ENCODE measurements at places on chromosomes 13 and 19. TPM values are rescaled to one million over a fixed set of nuclear protein-coding genes. Genes with fewer than 3 reads are reported as not detected.
A peak's percentile ranks its signal among the peaks of the same experiment; 100 is the strongest.

DNA sequence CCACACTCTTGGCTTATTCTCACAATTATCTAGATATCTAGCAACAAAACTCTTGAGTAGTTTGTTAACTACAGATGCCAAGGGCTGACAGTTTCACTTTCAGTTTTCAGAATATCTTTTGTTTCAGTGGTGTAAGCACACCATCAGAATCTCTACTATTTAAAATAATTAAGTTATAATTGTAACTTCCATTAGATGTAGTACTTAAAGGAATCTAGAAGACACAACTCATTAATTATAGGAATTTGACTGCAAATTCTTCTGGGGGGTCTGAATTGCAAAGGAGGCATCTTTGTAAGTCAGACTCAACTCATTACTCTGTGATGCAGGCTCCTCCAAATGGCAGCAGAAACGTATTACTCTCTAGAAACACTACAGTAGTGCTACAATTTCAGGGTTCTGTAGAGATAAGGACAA is 44.9 kb upstream of the USPL1 start:
- no peak for DNase-seq

DNA sequence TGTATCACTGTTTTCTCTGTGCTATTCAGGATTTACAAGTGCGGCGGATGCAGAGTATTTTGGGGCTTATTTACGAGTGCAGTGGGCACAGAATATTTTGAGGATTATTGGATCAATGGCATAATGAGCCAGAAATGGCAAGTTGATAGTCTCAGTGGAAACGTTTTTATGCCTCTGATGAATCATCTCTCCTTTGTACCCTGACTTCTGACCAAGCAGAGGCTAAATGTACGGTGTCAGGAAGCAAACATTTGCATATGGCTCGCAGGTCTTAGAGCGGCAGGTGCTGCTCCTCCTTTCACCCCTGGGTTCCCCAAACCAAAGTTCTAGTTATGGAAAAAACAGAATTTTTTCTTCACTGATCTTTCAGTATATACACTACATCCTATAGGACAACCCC is 94.5 kb downstream of the LIG4 start:
- DNase-seq: no peak

DNA sequence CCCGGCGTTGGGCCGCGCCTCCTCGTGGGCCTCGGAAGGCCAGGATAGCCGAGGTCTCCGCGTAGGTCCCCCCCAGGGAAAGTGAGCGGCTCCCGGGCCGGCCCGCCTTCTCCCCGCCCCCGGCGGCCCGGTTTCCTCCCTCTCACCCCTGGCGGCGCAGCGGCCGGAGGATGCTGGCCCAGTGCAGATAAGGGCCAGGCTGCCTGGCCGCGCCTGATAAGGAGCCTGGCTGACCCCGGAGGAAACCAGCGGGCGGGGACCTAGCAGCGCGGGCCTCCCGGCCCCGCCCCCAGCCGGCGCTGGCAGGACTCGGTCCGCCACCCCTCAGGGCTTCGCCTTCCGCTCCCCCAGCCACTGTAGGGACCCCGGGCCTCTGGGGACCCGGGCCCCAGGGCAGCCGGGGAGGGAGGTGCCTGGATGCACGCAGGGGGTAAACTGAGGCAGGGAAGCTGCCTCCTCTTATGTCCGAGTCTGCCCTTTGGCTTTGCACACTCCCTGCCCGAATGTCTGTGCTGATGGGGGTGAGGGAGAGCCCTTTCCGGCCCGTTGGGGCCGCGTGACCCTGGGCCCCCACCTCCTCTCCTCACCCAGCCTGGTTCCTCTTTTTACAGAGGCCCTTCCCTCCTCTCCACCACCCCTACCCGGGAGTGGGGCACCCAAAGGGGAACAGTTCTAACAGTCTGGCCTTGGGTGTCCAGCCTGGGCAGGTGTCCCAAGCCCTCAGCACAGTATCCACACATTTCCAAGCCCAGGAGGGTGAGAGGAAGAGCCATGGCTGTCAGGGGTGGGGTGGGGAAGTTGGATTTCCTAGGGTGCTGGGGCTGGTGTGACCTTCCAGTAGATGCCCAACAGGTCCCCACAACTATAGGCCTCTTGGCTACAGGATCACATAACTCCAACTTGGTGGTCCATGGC is at the start of gene LYL1:
Gene LYL1 (minus strand): TSS at position 193 of the 915 bp plus-strand sequence. CDS start 1,687 bp downstream, outside the sequence.
- DNase-seq: peak; percentile 88

DNA sequence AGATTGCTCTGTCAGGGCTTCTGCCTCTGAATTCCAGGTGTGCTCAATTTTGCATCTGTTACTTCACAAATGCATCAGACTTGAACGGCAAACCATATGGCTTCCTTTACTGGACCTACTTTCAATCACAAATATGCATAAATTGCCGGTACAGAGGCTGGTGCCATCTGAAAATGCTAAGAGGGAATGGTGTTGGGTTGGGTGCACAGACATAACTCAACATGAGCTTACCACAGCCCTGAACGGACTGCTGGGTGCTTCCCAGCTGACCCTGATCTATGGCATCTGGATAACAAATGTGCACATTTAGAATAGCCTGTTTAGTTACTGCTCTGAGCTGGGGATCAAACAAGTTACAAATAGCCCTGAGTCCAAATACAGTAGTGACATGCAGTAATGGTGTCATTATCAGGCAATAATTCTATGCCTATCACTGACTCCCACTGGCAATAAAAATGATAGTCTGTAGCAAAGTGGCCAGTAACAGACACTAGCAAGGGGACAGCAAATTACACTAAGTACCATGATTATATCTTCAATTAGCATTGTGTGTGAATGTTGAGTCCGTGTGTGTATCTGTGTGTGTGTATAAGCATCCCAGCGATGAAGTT is 927.3 kb downstream of the DIAPH3 start:
- no peak for DNase-seq

- no peak for DNase-seq
Measured at GRCh38 chr13:22047785-22048104, 376.9 kb downstream of the FGF9 start.

- no peak for DNase-seq
Measured at GRCh38 chr19:10976131-10976892, 15.5 kb downstream of the SMARCA4 start.

- DNase-seq: no peak
Measured at GRCh38 chr19:14166999-14167575, 30.7 kb upstream of the ASF1B start.

DNA sequence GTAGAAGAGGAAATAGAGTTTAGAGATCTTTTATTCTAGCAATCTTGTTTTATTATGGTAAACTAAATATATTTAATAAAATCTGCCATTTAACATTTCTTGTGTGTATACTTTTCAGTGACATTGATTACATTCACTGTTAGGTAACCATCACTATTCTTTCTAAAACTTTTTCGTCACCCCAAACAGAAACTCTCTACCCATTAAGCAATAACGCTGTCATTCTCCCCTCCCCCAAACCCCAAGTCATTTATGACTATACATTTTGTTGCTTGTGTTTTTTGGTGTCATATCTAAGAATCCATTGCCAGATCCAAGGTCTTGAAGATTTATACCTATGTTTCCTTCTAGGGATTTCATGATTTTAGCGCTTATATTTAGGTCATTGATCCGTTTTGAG is 10.6 kb downstream of the URI1 start:
- DNase-seq: no peak

- DNase-seq: no peak
Measured at GRCh38 chr13:75694722-75695121, 58.6 kb downstream of the LMO7 start.

GRCh38 chr13:19052180-19052579 is 129.4 kb downstream of the TUBA3C start:
- no peak for DNase-seq

The ARL11 gene
- total RNA-seq: 0.43 TPM

The F10 gene
- 15.8 TPM for total RNA-seq

The CNFN gene
- total RNA-seq: not detected

The LRRC4B gene
- total RNA-seq: 56.0 TPM

The DLL3 gene
- total RNA-seq: not detected

The CEACAM8 gene
- not detected for total RNA-seq

The C19orf33 gene
- not detected for total RNA-seq
